ENCODE measurements at places on chromosomes 11 and 22.

- no peak for DNase-seq
These were observed 4.7 kb downstream of the HEPHL1 start for GRCh38 chr11:94025690-94026394.

DNA sequence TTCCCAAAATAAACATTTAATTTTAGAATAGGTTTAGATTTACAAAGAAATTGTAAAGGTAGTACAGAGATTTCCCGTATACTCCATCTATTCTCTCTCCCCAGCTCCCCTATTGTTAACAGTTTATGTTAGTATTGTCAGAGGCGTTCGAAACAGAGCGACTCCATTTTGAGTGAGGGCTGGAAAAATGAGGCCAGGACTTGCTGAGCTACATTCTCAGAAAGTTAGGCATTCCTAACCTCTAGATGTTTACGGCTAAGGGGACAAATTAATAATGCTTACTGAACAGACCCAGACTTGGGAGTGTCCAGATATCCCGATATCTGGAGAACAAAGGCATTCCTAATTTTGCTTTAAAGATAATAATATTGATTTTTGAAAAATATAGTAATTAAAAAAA lies 12.4 kb upstream of the NUP160 start:
- DNase-seq: no peak

- no peak for DNase-seq
These were observed 2.1 kb downstream of the TP53AIP1 start for GRCh38 chr11:128940603-128941002.

DNA sequence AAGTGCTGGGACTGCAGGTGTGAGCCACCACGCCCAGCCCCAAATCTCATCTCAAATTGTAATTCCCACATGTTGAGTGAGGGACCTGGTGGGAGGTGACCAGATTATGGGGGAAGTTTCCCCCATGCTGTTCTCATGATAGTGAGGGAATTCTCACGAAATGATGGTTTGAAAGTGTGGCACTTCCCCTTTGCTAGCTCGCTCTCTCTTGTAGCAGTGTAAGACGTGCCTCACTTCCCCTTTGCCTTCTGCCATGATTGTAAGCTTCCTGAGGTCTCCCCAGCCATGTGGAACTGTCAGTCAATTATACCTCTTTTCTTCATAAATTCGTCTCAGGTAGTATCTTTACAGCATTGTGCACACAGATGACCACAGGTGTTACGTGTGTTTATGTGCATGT lies 357.8 kb downstream of the CADM1 start:
- no peak for DNase-seq

GRCh38 chr11:121555121-121555520 lies 102.4 kb upstream of the SORL1-AS1 start:
- no peak for DNase-seq

DNA sequence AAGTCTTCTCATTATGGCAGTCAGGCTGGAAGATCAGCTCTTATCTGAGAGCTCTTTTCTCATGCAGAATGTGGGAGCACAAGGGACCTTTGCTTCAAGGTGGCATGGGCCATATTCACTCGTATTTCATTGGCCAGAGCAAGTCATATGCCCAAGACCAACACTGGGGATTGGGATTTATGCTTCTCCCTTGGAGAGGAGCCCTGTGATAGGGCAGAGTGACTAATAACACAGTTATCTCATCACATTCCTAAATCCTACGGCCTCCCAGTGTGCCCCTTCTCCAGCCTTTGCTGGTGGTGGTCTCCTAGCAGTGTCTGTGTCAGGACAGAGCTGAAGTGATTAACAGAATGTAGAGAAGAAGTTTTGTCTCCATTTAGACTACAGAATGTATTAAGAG lies 48.6 kb downstream of the SYT9 start:
- DNase-seq: no peak

DNA sequence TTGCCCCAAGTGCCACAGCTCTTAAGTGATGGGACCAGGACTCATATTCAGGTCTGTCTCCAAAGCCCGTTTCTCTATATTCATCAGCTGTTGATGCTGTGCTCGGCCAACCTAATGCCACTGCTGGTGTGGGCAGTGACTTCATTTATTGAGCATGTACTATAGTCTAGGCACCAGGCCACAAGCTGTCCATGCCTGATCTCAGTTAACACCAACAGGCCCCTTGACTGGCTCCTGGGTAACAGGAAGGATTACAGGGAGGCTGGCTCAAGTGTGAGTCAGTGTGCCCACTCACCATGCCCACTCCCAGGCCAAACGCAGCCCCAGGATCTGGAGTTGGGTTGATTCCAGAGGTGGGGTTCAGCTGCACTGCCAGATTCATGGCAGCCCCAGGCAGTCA lies 8.6 kb upstream of the CRYBB2 start:
- DNase-seq: no peak

- DNase-seq: no peak
These were observed 240.5 kb upstream of the API5 start for GRCh38 chr11:43071338-43071737.
